ENCODE measurements at places on chromosomes 3 and 15.

DNA sequence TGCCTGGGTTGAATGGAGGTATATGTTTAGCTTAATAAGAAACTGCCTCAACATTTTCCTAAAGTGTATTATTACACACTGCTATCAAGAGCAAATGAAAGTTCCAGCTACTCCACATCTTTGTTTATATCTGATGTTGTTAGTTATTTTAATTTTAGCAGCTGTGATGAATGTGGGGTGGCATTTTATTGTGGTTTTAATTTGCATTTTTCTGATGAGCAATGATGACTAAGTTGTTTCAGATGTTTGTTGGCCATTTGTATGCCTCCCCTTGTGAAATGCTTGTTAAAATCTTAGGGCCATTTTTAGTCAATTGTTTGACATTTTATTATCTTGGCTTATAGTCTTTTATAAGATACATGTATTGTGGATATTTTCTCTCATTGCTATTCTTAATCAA is 260.4 kb upstream of the SLCO3A1 start:
- no peak for DNase-seq

DNA sequence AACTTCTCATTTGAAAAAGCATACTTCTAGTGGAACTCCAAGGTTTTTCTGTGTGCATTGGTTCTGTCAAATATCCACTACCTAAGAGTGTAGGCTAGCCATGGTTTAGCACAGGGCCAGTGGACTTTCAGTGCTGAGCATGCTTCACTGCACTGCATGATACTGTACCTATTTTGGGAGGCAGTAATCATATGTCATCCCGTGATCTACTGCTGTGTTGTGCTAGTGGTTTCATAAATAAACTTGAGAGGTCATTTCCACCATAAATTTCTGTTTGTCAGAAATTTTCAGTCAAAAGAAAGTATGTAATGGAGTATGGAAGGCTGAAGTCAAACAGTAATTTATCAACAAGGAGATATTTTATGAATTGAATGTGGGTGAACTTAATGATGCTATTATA is 203.6 kb downstream of the ROBO1 start:
- DNase-seq = no peak

GRCh38 chr3:185280572-185281365 is 26.9 kb upstream of the EHHADH start:
- DNase-seq = peak; percentile 4

DNA sequence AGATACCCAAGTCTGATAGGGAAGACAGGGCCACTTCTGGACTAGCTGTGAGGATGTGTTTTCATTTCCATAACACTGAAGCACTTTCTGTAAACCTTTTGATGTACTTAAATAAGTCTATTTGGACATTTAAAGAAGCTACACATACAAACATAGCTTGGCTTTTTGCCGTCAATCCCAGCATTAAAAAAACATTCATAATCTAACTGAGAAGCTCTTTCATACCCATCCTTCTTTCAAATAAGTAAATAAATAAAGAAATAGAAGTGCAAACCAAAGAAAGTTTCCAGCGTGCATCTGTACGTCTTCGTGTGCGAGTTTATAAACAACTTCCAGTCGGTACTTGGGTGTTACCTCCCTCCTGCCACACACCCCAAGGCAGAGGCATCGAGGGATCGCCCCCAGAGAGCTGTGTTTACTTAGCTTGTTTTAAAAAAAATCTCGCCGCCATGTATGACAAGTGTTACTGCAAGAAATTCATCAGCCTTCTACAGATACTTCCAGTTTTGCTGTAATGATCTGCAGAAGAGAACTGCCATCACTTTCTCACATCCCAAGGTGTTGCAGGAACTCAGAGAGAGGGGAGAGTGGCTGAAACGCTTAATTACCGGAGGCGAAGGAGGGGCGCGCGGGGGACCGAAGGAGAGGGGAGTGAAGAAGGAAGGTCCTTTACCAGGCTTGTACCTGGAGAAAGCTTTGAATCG is 9.0 kb upstream of the MEIS2 start:
- DNase-seq = no peak

DNA sequence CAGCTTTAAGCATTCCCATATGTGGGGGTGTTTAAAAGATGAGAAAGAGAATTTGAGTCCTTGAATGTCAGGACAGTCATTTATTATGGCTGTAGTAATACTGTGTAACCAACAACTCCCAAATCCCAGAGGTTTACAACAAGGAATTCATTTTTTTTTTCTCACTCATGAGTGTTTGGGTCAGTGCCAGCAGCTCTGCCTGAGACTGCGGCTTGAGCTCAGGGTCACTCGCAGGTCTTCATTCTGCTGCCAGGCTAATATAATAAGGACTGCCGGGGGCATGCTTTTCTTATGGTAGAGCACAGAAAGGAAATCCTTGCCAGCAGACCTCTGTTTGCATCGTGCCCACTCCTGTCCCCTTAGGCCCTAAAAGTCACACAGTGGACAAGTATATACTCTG is 277.9 kb upstream of the LMCD1 start:
- no peak for DNase-seq

DNA sequence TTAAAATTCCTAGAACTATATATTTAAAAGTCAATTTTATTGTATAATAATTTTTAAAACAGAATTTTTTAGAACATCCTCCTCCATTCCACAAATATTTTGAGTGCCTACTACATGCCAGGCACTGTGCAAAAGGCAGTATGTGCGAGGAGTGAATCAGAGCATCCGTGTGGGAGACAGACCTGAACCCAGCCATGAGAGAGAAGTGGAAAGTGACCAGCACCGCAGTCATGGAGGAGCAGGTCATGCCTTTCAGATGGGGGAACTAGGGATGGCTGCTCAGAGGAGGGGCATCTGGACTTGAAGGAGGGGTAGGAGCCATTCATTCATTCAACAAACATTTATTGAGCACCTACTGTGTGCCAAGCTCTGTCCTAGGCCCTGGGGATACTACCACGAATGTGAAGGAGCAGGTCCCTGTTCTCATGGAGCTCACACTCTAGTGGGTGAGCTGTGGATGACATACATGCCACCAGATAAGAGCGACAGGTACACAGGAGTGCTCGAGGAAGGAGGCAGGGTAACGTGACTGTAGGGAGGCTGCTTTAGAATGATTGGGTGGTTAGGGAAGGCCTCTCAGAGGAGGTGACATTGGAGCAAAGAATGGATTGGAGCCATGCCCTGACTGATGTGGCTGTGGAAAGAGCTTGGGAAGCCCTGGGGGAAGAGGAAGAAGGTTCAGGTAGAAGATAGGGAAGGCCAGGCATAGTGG is 3.1 kb upstream of the CHRNA3 start:
- DNase-seq = no peak

- peak; percentile 64 for DNase-seq
These were observed 28.2 kb upstream of the USP3 start for GRCh38 chr15:63476229-63476632.

DNA sequence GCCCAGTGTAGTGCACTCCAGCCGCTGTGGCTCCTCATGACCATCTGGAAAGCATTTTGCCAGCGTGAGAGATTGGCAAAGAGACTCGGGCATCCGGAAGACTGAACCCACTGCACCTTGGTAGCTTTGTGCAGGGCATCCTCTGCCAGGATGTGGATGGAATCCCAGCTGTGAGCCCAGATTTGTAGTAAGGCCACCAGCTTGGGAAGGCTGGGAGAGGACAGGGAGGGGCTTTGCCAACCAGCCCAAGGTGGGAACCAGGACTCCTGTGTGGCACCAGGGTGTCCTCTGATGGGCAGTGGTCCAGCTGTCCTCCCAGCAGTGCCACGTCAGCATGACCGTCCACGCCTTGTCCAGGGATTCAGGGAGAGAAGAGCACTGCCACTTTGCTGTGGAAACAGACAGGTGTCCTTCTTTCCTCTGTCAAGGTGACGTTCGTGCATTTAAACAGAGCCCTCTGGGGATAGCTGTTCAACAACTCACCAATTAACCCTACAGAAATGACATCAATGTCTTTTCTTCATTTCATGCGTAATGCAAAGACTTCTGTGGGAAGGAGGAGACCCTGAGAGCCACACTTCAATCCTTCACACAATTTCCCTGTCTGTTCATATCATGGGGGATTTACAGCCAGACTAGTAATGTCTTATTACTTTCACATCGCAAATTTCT is 19.1 kb downstream of the KLF15 start:
- DNase-seq = no peak

DNA sequence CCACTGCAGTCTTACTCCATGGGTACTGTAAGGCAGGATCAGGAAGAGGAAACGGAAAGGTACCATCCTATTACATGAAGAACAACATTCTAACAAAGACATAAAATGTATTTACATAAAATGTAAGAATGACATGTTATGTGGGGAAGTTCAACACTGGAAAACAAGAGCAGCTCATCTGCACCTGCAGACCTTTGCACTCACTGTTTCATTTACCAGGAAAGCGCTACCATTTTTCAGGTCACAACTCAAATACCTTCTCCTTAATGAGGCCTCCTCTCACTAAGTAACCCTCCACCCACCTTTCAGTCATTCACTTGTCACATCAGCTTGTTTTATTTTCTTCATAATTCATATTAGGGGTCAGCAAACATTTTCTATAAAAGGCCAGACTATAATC is 2.6 kb downstream of the TMCC1 start:
- no peak for DNase-seq

DNA sequence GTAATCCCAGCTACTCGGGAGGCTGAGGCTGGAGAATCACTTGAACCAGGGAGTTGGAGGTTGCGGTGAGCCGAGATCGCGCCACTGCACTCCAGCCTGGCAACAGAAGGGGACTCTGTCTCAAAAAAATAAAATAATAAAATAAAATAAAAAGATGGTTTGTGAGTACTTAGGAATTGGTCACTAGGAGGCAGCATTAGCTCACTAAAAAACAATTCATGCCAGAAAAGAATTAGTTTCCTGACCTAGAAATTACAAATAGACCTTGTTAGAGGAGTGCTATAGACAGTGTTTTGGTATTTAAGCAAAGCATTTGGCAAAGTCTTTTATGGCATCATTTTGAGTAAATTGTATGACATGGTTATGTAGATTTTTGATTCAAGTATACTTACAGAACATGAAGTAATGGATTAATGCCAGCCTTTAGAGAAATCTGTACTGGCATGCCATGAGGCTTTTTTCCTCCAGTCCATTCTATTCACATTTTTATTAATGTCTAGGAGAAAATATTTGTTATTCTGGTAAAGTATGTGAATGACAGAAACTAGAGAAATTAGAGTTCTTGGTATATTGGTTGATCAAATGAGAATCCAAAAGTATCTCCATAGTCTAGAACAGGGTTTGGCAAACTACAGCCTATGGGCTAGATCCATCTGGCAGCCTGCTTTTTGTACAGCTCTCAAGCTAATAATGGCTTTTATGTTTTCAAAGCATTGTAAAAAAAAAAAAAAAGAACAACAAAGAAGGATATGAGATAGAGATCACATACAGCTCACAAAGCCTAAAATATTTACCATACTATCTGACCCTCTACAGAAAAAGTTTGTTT is 81.6 kb downstream of the LRRC49 start:
- DNase-seq = peak; percentile 24

DNA sequence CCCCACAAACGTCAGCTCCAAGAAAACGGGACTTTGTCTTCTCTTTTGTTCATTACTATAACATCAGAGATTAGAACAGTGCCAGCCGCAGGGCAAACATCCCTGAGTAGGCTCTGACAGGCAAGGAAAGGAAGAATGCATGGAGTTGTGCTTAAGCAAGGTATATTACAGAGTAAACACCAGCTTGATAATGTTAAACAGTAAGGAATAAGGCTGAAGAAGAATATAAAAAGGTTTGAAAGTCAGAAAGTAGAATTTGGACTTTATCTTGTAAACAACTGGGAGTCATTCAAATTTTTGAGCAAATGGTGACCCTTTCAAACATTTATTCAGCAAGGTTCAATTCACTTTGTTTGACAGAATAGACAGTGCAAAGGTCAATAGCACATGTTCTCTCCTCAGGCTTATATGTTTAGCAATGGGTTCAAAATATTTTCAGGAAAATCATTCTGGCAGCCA is 11.0 kb downstream of the GABPB1 start:
- DNase-seq = no peak

- no peak for DNase-seq
These were observed 83.1 kb downstream of the MYO5A start for GRCh38 chr15:52445553-52445952.

DNA sequence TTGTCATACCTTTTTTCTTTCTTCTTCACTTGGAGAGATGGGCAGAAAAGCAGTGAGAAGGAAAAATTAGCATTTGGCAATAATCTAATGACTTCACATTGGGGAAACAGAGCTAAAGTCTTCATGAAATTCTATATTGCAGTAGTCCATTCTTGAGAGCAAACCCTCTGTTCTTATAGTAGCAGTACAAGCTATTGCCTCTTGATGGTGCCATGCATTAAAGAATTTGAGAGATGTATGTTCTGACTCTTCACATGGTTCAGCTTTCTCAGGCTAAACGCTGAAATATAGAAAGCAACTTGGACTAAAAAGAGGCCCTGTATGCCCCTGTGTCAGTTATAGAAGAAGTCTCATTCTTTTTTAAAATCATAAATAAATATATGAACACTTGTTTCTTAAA is 36.0 kb downstream of the PHLDB2 start:
- peak; percentile 27 for DNase-seq

DNA sequence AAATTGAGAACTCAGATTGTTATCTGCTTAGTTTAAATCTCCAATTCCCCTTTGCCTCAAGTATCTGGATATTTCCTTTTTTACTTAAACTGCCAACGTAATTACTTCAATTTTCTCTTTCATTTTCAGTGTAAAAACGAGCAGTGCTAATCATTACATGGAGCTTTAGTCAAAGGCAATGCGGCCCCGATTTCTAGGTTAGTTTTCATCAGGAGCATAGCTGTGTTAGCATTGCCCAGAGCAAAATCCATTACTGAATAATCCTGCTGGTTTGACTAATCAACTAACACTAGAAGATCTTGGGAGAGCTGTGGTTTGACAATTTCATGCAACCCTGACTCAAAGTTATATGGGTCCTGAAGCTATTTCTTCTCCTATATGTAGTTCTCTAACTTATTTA is 46.2 kb downstream of the ZPLD1 start:
- DNase-seq = no peak

- DNase-seq = no peak
These were observed 104.6 kb downstream of the PTPRG start for GRCh38 chr3:61665987-61666386.

- no peak for DNase-seq
These were observed 242.1 kb upstream of the TLE3 start for GRCh38 chr15:70339571-70340493.

DNA sequence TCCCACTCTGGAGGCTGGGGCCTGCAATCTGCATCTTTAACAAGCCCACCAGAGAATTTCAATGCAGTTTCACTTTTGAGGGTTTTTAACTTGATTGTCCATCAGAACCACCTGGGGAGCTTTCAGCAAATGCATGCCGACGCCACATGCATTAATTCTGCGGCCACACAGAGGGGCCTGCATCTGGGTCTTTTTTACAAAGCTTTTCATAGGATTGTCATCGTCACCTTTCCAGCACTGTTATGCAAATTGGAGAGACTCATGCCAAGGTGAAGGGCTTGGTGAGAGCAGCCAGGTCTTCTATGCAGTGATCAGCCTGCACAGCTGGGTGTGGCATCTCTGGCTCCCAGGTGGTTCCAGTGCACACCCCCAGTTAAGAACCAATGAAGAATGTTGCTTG is 143.0 kb upstream of the CTDSPL start:
- no peak for DNase-seq
